Activated CD4-positive, alpha-beta memory T cell treated with anti-CD3 and anti-CD28 coated beads for 36 hours (primary cell): ENCODE measurements at places on chromosomes 5 and 9. TPM values are rescaled to one million over a fixed set of nuclear protein-coding genes. Genes with fewer than 3 reads are reported as not detected.

Gene KLF9
- 23.7 TPM for total RNA-seq

Gene GFRA3
- total RNA-seq: not detected

Gene UGCG
- 12.4 TPM for total RNA-seq

Gene PLAC8L1
- 0.36 TPM for total RNA-seq

Gene FSD1L
- total RNA-seq: 3.6 TPM

Gene PKN3
- 11.4 TPM for total RNA-seq

Gene CDX1
- total RNA-seq: not detected

Gene CENPH
- 82.0 TPM for total RNA-seq

Gene IZUMO3
- total RNA-seq: not detected

Gene TPPP
- total RNA-seq: 0.53 TPM

Gene CHMP5
- total RNA-seq: 116 TPM

Gene DNAI1
- 0.19 TPM for total RNA-seq

Gene PLPP1
- 6.7 TPM for total RNA-seq

Gene DEPDC1B
- 33.2 TPM for total RNA-seq

Gene MYMK
- total RNA-seq: not detected

Gene C5orf58
- not detected for total RNA-seq

Gene PCDHB12
- not detected for total RNA-seq

Gene ZDHHC11B
- 0.67 TPM for total RNA-seq

Gene KCNT1
- total RNA-seq: not detected

Gene ZFP62
- 20.5 TPM for total RNA-seq

Gene SYK
- not detected for total RNA-seq

Gene MCIDAS
- not detected for total RNA-seq

Gene PCDHB8
- total RNA-seq: not detected

Gene OMD
- total RNA-seq: not detected

Gene SHOC1
- not detected for total RNA-seq

Gene ADRA1B
- total RNA-seq: not detected
